Amniotic epithelial cell (primary cell): ENCODE measurements at places on chromosomes 2 and 18.
A peak's percentile ranks its signal among the peaks of the same experiment; 100 is the strongest.

DNA sequence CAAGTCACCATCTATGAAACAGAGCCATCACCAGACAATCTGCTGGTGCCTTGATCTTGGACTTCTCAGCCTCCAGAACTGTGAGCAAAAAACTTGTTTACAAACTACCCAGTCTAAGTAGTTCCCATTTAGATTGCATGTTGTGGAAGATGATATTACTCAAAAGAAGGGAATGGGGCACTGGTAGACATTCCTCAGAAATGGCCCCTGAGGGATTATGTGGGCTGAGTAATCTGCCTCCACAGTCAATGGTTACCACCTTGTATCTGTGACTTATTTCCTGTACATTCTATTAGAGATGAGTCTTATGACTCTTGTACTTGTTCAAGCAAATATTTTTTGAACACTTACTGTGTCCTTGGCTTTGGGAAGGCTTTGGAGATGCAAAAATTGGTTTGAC is 160.4 kb downstream of the NUP35 start:
- DNase-seq, result peak; percentile 81

- DNase-seq, result no peak
Measured at GRCh38 chr18:79587226-79587741, 92.3 kb upstream of the CTDP1 start.

DNA sequence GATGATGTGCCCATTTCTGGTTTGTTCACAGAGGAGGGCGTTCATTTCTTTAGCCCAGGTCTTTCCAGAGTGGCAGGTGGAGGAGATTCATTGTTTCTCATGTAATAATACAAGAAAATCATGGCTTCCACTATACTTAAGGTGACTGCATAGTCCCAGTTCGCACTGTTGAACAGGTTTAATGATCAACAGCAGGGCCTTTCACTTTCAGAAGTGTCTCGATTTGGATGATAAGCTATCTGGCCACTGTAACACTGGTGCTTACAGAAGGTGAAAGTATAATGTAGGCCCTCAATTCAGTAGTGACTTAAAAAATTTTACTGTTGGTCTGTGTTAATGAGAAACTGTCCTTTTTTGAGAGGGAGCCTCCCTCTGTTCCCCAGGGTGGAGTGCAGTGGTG is 1.4 kb downstream of the RMC1 start:
- no peak for DNase-seq

- peak; percentile 36 for DNase-seq
Measured at GRCh38 chr2:230987137-230988020, 8.5 kb upstream of the SPATA3 start.

DNA sequence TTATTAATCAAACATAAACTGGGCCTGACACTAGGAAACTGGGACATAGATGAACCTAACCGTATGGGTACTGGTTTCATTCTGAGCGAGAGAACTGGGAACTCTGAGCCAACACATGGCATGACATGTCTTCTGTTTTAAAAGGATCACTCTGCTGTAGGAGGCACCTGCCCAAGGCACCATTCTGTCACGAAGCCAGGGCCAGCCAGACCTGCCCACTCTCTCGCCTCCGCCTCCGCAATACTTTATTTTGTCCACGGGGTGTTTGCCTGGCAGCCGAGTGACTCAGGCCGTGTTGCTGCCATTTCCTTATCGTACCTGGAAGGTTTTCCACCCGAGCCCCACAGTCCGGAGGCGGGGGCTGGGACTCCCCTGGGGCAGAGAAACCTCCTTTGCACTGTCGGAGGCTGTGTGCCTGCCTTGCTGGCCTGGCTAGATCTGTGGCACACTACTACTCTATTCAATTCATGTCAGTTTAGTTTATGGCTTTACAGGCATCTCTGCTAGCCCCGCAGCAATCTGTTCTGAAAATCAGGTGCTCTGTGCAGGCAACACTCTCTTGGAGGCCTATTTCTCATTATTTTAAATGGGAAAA is 120.4 kb upstream of the ACKR3 start:
- no peak for DNase-seq

- DNase-seq, result no peak
Measured at GRCh38 chr18:62857263-62857976, 142.1 kb downstream of the PHLPP1 start.

DNA sequence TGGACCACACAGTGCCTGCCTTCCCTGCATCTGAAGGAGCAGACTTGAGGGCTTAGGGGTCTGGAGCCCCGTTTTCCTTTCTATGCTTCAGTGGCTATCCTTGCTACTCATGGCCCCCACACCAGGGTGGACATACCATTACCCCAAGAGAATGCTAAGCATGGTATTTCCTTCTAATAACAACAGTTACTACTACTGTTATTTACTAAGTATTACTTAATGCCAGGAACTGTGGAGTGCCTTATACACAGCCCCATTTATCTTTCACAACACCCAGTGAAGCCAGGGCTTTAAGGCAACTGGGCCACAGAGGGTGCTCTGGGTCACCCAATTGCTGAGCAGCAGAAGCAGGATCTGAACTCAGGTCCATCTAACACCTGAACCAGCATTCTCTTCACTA is 5.8 kb upstream of the PAX8 start:
- DNase-seq, result peak; percentile 65

GRCh38 chr2:174908284-174908683 is 96.9 kb downstream of the CHN1 start:
- no peak for DNase-seq
